ENCODE measurements at places on chromosomes 11 and 22.

DNA sequence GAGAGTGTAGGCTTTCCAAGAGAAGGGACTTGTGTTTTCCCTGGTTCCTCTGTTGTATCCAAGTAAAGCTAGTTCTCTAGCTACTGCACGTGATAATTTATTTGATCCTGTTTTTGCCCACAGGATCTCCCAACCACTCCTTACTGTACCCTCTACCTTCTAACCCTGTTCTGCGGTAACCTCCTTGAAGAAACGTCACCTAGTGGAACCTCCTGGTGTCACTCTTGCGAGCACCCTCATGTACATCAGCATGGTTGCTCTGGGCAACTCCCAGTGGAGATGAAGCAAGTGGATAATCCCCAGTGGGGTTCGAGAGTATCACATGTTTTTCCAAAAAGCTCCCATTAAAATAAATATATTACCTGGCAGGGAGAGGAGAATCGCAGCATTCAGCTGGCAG lies 108.9 kb upstream of the CLMP start:
- DNase-seq, result no peak

DNA sequence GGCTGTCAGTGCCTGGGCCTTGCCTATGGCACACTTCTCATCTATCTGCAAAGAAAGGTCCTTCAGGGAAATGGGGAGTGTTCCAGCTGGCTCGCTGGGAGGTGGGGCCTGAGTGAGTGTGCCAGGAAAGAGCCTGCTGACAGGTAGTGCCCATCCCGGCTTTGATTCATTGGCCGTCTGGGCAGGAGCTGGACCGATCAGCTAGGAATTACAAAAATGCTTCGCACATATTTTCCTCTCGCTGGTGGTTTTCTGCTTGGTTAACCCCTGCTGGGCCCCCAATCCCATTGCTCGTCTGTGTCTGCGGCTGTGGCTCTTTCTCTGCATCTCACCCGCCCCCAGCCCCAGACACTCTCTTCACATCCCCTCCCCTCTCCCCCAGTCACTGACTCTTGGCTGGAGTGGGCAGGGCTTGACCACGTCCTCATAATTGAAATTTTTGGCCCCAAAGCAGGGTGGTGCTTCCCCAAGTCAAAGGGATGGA lies 10.8 kb downstream of the LIF start:
- no peak for DNase-seq

DNA sequence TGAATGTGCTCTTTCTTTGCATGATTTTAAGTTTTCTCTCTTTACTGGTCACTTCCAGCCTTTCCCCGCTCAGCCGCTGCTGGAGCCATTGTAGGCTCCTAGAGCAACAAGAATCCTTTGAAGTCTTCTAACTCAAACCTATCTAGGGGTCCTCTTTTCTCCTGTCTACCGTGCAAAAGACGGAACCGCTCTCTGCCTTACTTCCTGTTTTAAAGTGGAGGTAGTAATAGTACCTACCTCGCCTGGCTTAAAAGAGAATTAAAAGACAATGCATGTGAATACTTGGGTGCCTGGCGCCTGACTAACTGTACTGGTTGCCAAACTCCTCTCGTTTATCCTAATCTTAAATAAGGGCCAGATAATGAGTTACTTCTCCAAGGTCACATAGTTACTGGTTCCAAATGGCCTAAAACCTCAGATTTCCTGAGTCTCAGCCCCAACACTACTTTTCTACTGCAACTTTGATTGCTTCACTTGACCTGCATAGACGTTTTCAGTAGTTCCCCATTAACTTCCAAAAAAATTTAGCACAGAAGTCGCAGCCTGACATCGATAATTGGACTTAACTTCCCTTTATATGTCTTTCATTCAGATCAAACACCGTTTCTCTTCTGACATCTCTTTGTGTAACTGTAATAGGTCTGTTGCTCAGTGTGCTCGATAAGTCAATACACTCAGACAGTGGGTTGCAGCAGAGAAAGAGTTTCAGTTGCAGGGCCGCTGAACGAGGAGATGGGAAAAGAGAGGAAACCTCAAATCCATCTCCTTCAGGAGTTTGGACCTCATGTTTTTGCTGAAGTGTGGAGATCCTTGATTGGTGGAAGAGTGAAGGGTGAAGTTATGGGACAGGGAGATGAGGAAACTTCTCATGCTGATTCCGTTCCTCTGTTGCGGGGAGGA lies 891 bp downstream of the SAMM50 start:
- no peak for DNase-seq

- peak; percentile 30 for DNase-seq
These were observed 26.1 kb downstream of the BDNF start for GRCh38 chr11:27673979-27674663.

DNA sequence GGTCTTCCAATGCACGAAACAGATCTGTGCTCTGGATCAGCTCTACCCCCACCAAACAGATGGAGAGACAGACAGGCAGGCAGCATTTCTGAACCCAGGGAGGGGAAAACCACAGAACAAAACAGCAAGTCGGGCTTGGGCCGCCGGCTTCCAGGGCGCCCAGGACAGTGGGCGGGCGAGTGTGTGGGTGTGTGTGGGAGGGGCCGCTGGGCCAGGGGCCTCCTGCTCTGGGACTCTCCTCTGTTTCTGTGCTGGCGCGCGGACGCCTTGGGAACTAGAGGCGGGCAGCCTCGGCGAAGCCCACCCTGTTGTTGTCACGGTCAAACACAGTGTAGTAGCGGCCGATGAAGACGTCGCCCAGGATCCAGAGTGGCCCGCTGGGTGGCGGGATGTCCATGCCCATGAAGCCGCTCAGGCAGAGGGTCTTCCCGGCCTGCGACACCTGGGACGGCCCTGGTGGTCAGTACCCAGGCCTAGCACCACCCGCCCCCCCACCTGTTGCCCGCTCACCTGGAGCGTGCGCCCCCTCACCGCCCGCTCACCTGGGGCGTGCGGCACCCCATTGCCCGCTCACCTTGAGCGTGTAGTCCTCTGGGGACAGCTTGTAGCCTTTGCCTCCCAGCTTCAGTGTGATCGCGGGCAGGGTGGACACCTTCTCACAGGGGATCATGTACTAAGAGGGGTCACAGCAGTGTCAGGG lies 3.0 kb upstream of the IFITM10 start:
- DNase-seq, result no peak

- DNase-seq, result no peak
These were observed 525.8 kb upstream of the TENM4 start for GRCh38 chr11:79966592-79966991.

- DNase-seq, result no peak
These were observed 25.5 kb downstream of the OR10A6 start for GRCh38 chr11:7905549-7905948.

DNA sequence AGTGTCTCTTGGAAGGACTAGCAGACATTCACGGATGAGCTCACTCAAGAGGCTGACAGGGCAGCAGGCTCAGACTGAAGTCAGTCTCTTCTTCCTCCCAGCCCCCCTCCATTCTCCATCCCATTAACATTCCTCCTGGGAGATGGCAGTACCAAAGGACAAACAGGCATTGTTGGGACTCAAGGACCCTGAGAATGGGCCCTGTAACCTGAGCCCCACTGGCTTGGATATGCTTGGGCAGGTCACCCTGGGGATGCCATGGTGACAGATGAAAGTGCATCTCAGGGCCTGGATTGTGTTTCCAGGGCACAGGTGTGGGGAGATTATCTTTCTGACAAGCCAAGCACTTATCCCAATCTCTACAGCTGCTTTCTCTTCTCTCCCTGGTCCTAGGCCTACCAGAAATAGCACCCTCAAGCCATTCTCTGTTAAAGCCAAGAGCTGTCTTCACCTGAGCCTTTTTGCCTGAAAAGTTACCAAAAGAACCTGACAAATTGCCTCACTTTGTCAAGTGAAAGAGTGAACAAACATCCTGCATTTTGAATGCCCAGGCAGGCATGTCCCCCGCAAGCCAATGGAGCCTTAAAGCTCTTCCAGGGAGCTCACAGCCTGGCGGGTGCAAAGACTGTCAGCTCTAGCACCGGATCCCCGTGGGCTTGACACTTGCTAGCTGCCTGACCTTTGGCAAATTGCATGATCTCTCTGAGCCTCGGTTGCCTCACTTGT lies 366.0 kb upstream of the NARS2 start:
- no peak for DNase-seq

- DNase-seq, result no peak
These were observed 32.8 kb downstream of the PITPNB start for GRCh38 chr22:27885977-27886842.

GRCh38 chr22:37212174-37212906 lies at the start of gene SSTR3:
Gene SSTR3 (minus strand): TSS chr22:37212477. CDS start chr22:37207803, 4,674 bp downstream.
- no peak for DNase-seq

DNA sequence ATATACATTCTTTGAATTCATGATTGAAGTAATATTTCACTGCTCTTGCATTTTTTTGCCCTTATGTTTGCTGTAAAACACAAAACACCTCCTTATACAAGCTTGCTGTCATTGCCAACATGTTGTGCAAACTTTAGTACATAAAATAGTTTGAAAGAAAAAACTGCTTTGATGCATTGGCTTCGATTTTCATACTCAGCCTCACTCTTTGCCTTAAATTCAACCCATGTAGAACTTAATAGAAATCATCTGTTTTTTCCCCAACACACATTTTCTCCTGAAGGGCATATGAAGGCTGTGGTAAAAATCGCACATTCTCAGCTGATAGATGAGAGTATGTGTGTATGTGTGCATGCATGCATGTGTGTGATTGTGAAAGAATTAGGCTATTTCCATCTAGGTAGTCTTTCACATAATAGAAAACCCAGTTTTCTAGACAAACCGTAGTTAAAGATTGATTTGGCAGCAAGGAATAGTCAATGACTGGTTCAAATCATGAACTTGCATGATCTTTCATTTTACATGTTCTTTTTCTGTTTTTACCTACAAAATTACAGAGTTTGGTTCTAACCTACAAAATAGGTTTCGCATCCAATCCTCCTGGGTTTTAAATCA lies 72.8 kb upstream of the MTMR2 start:
- DNase-seq, result no peak

- DNase-seq, result no peak
These were observed 71.6 kb downstream of the LRP5 start for GRCh38 chr11:68383976-68384501.

DNA sequence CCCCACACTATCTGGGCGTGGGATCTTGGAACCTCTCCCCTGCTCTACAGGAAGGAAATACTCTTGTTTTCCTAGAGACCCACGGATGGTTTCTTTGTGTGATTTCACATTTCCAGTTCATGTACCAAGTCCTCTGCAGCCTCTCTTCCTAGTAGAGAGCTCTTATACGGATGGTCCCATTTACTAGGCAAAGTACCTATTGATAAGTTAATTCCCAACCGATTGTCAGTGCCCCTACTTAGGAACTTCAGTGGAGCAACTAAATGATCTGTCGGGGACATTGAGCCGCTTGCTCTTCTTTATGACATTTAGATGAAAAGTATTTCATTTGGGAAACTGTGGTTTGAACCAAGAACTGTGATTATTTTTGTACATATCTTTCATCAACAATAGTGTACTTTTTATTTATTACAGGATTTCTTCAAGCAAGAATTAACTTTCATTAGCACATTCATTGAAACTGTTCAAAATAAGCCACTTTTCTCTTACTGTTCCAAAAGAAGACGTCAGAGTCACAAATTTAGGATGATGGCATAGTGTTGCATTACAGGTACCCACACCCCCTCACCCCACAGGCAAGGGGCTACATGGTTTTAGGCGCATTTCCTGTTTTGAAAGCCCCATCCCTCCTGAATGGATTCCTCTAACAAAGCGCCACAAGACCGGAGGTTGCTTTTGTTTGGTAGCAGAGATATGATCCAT lies 34.2 kb downstream of the ELMOD1 start:
- DNase-seq, result no peak

DNA sequence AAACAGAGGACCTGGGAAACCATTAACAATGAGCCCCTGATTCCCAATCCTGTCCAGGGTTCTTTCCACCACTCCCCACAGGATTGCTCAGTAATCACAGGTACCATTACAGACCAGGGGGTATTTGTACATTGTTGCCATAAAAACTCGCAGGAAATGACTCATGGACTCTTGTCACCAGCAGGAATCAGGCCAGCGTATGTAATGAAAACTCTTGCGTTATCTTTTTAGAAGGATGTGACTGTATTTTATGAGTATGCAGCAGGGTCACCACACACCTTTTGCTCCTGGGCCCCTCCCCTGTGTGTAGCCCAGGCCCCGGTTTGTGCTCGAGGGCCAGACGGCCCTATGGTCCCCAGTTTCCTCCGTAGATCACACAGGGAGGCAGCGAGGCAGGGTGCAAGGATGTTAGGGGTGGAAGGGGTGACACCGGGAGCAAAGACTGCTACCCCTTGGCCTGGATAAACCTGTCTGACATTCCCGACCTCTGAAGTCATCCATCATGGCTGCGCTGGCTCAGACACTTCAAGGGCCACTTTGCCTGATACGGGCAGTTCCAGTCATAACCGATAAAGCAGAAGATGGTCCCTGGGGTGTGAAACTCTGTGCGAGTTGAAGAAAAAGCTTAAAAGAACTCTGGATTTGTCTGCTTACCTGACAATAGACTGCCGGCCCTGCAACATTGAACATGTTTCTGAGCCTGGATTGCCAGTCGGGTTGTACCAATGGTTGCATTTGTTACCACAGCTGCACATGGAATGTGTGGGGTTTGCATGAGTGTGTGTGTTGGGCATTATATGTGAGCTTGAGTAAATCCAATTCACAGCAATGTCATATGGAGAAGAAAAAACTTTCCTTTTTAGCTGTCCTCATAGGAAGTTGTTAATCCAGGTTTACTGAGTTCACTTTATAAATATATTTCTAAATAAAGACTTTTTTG lies 56.9 kb downstream of the MICAL2 start:
- DNase-seq, result no peak

DNA sequence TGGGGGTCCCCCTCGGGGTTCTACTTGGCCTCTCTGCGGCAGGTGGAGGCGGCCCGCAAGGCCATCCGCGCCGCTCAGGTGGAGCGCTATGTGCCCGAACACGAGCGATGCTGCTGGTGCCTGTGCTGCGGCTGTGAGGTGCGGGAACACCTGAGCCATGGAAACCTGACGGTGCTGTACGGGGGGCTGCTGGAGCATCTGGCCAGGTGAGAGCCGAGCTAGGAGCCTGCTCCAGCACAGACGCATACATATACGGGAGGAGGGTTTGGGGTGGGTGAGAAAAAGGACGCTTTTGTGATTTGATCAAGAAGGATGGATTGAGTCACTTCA lies 415 bp downstream of the CENATAC start:
- DNase-seq, result no peak

DNA sequence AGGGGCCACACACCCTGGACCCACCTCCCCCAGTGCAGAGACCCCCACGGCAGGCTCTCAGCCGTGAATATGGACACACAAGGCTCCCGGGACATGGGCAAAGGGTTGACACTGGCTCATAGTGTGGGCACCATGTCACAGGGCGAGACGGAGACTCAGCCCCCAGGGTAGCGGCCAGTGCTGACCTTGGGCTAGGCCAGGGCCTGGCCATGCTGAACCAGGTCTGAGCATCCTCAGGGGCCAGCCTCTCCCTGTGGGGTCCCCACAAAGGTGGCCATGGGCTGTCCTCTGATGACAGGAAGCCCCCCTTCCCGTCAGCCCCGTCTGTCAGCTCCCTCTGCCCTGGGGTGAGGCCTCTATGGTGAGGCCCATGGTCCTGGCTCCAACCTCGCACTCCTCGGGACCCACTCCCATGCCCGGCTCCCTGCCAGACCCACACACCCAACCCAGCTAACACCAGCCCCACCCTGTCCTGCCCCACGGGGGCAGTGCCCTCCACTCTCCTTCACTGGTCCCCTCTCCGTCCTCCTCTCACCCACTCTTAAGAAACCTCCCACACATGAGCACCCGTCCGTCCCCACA lies 19.0 kb upstream of the PRODH start:
- DNase-seq, result no peak

Data from right renal pelvis (tissue), 4 donors.